ENCODE measurements at places on chromosomes 5 and 9.

DNA sequence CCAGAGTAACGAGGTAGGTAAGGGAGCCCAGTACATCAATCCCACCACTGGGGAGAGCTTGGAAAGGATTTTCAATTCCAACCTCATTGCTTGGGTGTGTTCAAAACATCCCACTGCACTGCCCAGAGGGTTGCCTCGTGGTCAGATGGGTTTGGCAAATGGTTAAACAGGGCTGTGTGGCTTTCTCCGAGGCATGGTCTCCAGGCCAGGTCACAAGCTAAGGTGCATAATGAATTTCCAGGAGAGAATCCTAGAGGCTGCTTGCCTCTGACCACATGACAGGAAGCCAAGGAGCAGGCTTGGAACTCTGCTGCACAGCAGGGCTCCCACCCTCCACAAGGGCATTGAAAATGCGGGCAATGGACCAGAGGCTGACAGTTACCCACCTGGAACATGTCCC, 51.6 kb downstream of the DAP start:
- DNase-seq, result no peak

DNA sequence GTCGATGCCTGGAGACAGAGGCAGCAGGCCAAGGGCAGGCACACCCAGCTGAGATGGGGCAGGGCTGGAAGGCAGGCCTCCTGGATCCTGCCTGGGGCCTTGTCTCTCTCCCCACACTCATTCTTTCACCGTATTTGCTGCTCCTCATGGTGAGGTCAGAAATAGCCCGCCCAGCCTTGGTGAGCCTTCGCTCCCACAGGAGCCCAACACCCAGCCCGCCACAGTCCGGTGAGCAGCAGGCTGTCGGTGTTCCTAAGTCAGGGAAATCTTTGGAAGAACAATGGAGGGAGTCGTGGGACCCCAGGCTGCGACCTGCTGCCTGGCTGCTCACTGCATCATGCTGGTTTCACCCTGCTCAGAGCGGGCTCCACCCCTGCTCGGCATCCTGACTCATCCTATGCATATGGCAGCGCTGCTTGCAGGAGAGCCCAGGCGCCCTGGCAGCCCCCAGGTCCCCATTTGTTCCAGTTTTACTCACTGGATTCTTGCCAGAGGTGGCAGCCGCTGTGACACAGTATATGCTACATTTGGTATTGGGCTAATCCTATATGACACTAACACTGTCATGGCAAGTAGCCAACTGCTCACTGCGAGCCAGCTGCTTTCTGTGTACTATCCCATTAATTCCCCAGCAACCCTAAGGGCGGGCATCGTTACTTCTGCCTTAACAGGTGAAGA, 53.2 kb upstream of the NCS1 start:
- DNase-seq, result no peak

DNA sequence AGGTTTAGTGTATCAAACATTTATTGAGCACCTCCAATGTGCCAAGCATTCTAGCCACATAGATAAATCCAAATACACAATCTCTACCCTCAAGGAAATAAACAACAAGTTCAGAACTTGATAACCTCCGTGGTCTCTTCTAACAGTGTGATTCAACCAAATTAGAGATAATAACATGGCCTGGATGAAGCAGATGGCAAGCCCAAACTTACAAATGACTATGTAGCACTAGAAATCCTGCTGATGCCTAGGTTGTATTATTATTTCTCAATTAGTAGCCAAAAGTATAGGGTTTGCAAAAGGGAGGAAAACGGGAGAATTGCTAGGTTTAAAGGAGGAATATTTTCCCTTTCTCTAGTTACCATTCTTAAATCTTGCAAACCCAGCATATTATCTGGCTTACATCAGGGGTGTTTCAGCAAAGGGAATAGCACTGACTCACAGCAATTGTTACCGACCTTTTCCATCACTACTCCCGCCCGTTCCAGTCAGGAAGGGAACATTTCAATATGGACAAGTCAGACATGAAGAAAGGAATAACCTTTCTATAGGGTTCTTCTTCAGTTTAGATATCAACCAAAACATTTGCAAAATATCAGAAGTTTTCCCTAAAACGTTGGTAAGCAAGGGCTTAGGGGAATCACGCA, 2.3 kb downstream of the DPYSL3 start:
- DNase-seq, result no peak

DNA sequence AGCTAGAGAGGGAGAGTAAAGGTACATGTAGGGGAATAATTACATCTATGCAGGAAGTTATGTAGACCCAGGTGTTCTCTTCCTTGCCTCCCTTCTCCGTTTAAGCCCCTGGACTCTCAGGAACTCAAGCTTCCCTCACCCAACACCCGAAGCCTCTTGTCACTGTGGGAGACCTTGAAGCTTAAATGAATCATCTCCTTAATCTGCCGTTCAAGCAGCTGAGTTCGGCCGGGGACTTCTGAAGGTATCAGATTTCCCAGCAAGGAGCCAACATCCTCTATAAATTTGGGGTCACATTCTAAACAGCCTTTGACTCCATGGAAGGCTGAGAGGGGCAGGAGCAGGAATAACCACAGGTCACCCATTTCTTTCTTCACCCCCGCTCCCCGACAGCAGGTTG, 412 bp downstream of the IZUMO3 start:
- no peak for DNase-seq
